ENCODE measurements at places on chromosomes 1 and 21.

DNA sequence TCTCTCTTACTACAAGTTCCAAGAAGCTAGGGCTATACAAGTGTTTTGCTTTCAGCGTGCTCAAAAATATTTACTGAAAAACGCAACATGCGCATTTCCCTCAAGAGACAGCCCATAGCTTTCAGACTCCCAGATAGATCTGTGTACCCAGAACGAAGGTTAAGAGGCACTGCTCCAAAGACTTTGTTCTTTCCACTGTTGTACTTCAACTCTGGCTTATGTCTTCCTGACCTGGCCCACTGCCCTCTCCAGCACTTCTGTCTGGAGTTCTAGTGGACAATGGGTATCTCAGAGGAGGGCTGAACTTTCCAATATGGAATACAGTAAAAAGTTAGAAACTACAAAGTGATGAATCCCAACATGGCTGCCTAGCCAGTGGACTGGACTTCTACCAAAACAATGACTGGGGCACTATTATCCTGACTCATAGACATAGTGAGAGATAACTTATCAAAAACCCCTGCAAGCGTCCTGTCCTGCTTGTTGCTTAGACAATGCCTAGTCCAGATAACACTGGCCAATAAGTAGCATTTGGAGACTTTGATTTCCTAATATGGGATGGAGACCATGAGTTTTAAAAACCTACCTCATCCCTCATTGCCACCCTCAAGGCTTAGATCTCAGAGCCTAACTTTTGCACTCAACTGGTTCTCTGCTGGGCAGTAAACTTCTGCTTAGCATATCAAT, 8.8 kb upstream of the ADAR start:
- DNase-seq, result no peak

DNA sequence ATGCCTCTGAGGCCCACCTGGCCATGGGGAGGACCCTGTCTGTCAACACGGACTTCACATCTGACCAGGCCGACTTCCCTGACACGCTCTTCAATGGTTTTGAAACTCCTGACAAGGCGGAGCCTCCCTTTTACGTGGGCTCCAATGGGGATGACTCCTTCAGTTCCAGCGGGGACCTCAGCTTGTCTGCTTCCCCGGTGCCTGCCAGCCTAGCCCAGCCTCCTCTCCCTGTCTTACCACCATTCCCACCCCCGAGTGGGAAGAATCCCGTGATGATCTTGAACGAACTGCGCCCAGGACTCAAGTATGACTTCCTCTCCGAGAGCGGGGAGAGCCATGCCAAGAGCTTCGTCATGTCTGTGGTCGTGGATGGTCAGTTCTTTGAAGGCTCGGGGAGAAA, 101.8 kb downstream of the ADARB1 start:
- DNase-seq, result no peak

DNA sequence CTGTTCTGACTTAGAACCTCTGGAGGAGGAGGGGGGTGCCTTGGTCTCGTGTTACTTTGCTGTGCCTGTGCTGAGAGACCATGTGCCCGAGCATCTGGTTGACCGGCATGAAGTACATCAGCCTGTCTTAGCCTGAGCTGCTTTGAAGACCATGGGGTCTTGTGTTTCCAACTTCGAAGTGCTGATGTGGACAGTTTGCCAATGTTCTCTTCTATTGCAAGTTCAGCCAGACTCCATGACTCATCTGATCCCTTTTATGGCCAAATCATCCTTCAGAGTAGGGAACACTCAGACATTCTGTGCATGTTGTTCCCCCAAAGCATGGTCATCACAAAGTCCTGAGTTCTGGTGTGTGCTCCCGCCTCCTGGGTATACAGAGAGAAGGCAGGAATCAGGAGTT, 6.0 kb upstream of the PLA2G2C start:
- no peak for DNase-seq

GRCh38 chr1:15171271-15171908, 17.8 kb downstream of the TMEM51 start:
- no peak for DNase-seq

GRCh38 chr1:199273837-199274379, 635.1 kb downstream of the PTPRC start:
- DNase-seq, result no peak

DNA sequence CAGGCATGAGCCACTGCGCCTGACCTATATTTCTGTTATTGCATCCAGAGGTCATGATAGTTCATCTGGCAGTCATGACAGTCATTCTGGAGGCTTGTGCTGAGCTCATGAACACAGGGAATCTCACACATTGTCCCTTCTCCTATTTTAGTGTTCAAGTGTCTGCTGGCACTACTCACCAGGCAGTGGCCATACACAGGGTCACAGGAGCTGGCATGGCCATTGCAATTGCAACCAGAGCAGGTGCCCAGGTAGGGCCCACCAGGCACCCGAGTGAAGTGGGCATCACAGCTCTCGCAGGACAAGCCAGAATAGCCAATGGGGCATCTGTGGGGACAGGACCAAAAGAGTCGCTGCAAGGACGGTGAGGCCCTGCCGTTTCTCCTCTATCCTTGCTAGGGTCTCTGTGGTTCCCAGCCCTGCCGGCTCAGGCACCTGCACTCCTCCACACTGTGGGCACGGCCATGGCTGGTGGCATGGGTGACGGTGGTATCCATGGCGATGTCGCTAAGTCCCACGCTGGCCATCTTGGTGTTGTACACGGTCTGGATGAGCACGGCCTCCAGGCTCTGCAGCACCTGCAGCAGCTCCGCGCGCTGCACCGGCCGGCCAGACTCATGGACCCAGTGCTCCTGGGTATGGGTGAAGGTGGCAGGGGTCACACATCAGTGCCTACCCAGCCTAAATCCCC, 57.0 kb downstream of the HSPG2 start:
- DNase-seq, result no peak

DNA sequence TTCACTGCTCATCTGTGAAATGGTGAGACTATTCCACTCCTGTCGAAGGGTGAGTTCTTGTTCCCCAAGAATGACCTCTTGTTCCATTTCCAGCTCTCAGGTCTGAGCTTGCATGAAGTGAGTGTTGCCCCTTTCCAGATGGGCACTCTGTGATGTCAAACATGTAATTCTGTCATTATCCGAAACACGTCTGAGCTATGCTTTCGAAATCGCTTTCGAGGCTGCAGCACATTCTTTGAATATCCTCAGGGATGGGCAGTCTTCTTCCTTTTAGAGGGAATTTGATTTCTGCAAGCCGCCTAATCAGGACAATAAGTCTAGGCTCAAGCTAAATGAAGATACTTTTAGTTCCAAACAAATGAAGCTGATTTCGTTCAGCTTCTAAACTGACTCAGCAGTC, 15.1 kb downstream of the NFASC start:
- DNase-seq, result no peak

GRCh38 chr21:33950431-33951079, 35.0 kb upstream of the ATP5PO start:
- no peak for DNase-seq

GRCh38 chr1:65910432-65910831, 117.7 kb downstream of the PDE4B start:
- DNase-seq, result no peak
